Stimulated activated CD4-positive, alpha-beta T cell treated with anti-CD3 and anti-CD28 coated beads, Interleukin-4, amount 100 ng/mL, for 48 hours (primary cell): ENCODE measurements at places on chromosomes 2 and 18.
A peak's percentile ranks its signal among the peaks of the same experiment; 100 is the strongest.

DNA sequence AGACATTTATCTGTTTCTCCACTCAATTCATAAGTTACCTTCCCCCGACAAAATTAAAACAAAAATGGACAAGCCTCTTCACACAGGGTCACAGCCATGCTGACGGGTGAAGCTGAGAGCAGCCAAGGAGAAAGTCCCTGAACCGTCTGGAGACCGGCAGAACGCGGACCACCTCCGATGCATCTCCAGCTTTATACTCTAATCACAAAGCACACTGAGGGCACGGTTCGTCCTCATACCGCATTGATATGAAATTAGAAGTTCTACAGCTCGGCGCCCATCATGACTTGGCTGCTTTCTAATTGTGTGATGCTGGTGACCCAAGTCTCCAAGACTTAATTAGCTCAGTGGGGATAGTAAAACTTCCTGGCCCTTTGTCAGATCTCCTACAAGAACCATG, 181.2 kb upstream of the PXDN start:
- no peak for DNase-seq

DNA sequence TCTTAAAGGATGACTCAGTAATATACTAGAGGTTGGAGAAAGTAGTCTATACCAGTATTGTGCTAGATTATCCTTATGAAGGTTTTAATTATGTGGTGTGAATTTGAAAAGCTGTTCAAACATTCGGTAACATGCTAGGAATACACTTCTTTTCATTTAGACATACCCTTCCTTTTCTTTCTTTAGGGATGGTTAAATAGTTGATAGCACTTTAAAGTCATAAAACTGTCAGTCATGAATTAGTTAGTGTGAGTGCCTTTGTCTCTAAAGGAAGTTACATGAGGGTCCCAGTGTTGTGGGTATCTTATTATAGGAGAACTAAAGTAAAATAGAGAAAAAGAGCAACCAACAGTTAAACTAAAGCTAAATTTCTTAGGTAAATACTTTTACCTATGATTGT, 149.3 kb downstream of the CSRNP3 start:
- no peak for DNase-seq

GRCh38 chr2:216739035-216739434, 43.7 kb upstream of the IGFBP5 start:
- no peak for DNase-seq

DNA sequence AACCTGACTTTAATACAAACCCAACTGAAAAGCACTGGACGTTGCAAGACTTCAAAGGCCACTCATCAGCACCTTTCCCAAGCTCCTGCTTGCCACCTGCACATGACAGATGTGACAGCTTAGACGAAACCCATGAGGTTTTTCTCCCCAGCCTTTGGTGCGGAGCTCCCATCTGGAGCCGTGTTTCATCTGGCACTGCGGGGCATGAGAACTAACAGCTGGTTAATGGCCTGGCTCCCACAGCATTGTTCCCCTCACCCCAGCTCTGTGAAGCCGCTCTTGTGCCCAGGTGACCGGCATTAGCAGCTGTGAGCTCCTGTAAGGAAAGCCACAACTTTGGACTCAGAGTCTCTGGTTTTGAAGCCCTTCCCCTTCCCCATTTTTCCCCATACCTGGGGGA, 50.9 kb downstream of the GALR1 start:
- no peak for DNase-seq

DNA sequence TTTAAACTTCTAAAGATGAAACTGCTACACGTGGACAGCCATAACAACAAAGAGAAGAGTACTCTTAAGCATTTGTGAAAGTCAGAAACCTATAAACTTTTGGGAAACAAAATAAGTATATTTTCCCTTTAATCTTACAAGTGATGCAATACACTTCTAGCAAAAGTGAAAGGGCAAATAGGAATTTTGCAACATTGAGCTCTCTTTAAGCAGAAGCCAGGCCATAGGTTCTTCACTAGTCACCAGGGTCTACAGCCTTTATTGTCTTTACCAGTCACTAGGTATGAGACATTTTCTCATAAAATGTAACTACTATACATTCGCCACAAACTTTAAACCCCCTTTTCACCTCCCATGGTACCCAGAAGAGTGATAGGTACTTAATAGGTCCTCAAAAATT, 37.5 kb downstream of the SCN1A start:
- no peak for DNase-seq

GRCh38 chr2:234995332-234996068, 43.7 kb downstream of the SH3BP4 start:
- DNase-seq: no peak

- no peak for DNase-seq
Measured at GRCh38 chr2:149902081-149902480, 314.5 kb upstream of the MMADHC start.

DNA sequence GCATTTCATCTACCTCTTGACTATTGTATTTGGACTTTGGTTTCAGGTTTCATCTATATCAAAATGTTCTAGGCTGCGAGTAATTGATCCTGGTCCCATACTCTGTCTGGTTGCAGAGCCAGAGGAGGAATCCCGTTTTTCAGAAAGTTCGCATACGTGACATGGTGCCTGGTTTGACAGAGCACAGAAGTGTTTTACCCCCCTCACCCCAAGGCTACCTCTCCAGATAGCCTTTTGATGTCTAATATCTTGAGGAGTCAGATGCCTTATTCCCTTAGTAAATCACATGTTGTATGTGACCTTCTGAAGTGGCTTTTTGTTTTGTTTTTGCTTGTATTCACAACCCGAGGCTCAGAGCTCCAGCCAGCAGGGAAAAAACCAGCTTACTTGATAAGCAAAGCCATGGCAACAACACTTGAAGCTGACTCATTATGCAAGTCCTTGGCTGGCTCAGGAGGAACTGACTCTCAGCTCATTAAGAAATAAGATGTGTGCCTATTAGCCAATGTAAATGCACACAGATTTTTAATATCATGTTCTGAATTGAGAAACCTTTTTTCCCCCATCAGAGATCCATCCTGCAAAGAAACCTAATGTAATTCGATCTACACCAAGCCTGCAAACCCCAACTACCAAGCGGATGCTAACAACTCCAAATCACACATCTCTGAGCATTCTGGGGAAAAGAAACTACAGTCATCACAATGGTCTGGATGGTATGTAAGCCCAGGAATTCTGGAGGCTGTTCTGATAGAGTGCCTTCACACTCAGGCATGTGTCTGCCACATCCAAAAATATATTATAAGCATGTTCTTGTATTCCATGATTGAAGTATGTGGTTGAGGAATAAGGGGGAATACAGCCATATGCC, 41.4 kb downstream of the OXER1 start:
- DNase-seq: peak; percentile 9

DNA sequence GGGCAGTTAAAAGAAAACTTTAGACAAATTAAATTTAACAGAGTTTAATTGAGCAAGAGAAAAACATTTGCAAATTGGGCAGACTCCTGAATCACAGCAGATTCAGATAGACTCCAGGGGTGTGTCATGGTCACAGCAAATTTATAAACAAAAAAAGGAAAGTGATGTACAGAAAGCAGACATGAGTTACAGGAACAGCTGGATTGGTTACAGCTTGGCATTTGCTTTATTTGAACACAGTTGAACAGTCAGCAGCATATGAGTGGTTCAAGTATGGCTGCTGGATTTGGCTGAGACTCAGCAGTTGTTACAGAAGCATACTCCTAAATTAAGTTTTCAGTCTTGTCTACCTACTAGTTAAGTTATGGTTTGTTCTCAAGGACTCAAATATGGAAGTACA, 82.3 kb upstream of the NYAP2 start:
- no peak for DNase-seq

GRCh38 chr18:49922228-49922627, 108.9 kb upstream of the ACAA2 start:
- no peak for DNase-seq

GRCh38 chr18:49250816-49251388, 209.5 kb downstream of the DYM start:
- DNase-seq: no peak

GRCh38 chr2:162318328-162319180, at the start of gene IFIH1:
Gene IFIH1 (minus strand): TSS chr2:162318684. CDS start chr2:162318307, 377 bp downstream.
- peak; percentile 55 for DNase-seq

GRCh38 chr2:61582165-61582564, 44.0 kb upstream of the XPO1 start:
- no peak for DNase-seq

- DNase-seq: no peak
Measured at GRCh38 chr2:69017080-69017479, 4.1 kb downstream of the ANTXR1 start.

- DNase-seq: no peak
Measured at GRCh38 chr2:98787700-98788099, 56.8 kb upstream of the MGAT4A start.

- DNase-seq: no peak
Measured at GRCh38 chr2:189267925-189268579, 88.5 kb upstream of the COL5A2 start.

DNA sequence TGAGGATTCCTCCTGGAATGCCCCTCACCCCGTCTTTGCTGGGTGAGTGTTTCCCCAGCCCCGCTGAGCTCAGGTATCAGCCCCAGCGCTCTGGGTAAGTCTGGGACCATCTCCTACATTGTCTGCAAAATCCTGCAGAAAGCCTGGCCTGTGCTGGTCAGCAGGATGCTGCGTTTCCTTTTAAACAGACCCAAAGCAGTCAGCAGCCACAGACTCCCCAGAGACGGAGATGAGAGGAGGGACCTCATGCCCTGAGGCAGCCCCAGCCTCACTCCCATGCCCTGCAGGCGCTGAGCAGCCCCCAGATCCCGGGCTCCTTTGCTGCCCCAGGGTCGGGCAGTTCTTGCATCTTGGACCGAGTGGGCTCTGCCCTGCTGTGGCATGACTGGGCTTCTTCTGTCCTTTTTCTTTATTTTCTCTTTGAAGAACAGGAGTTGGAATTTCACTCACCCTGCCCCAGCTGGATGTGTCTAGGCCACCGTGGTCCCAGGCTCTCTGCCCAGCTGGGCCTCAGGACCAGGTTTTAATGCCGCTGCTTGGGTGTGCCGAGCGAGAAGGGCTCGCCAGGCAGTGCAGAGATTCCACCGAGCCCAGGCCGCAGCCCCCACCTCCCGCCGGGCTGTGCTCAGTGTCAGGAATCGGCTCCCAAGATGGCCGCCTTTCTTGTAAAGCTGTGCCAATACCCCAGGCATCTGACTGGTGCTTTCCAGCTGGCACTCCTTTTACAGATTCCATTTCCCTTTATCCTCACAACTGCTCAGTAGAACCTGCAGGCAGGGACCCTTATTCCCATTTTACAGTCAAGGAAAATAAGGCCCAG, 43.6 kb downstream of the ODC1 start:
- no peak for DNase-seq

DNA sequence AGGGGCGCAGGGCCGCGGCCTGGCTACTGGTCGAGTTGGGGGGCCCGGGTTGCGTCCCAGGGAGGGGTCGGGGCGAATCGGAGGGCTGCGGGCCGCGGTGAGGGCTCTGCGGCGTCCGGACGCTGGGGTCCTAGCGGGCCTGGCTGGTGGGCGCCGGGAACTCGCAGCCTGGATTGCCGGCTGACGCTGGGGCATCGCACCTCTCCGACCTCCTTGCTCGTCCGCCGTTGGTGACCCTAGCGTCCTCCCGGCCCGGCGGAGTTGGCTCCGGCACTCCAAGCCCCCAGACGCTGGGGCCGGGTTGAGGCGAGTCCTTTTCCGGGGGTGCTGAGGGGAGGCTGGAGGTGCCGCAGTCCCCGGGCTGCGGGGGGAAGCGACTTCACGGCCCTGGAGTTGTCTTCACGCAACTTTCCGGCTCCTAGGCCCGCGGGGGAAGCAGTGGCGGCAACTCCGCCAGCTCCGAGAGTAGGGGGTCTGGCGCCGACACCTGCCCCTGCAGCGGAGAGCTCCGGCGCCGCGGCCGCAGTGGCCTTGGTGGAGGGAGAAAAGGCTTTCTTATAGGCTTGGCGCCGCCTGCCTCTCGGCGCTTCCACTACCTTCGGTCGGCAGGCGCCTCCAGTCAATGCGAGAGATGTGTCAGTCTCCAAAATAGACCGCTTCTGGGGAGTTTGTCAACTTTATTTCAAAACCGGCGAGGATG, 70.3 kb downstream of the HAUS1 start:
- DNase-seq: peak; percentile 38

DNA sequence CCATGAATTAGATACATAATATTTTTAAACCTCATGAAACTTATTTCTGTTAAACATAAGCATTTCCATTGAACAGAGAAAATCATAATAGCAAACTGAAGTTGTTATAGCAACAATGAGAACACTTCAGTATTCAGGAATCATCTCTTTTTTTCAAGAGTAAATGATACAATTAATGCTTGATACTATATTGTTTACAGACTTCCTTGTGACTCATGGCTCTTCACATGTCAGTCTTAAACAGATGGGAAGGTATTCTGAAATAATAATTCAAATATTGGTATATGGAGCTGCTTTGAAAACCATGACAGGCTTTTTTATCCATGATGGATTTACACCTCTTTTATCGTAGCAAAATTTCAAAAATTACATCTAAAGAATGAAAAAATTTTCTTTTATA, 226.5 kb upstream of the RBMS1 start:
- no peak for DNase-seq

- DNase-seq: no peak
Measured at GRCh38 chr2:236758406-236758805, 188.8 kb downstream of the ACKR3 start.

GRCh38 chr18:3383381-3383915, 66.5 kb upstream of the TGIF1 start:
- no peak for DNase-seq
